NCI-H446 (cell line): ENCODE measurements at places on chromosomes 12 and 14.

DNA sequence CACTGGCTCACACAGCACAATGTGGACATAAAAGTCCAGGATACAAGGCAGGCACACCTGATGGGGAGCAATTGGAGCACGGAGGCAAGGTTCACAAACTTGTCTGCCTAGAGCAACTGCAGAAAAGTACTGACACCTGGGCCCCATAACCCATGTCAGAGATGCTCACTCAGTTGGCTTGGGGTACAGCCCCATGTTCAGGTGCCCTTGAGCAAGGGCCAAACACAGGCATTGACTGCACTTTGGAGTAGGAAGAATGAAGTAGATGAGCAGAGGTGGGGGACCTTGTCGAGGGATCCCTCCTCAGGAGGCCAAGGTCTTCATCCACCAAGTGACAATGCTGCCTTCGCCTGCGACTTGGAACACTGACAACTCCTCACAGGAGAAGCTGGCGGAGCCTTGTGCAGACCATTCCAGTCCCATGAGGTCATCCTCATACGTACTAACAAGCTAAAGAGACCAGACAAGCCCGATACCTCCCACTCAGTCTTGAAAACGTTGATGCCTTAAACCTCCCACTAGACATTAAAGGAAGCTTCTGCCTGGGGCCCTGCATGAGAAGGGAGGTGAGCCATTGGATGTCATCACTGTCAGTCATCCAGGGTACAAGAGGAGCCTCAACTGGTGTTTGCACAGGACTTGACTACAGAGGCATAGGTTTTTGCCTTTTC, 42.5 kb upstream of the C14orf180 start:
- DNase-seq: peak; percentile 79

GRCh38 chr12:40075458-40075857, 30.4 kb downstream of the SLC2A13 start:
- DNase-seq: no peak

GRCh38 chr12:108559007-108559655, 1.8 kb downstream of the SART3 start:
- DNase-seq: no peak

DNA sequence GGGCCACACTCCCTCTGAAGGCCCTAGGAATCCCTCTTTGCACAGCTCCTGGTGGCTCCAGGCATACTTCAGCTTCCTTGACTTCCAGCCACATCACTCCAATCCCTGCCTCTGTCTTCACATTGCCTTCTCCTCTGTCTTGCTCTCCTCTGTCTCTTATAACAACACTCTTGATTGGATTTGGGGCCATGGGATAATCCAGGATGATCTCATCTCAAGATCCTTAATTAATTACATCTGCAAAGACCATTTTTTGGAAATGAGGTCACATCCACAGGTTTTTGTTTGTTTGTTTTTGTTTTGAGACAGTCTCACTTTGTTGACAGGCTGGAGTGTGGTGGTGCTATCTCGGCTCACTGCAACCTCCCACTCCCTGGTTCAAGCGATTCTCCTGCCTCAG, 88.7 kb downstream of the TMTC1 start:
- DNase-seq: no peak

DNA sequence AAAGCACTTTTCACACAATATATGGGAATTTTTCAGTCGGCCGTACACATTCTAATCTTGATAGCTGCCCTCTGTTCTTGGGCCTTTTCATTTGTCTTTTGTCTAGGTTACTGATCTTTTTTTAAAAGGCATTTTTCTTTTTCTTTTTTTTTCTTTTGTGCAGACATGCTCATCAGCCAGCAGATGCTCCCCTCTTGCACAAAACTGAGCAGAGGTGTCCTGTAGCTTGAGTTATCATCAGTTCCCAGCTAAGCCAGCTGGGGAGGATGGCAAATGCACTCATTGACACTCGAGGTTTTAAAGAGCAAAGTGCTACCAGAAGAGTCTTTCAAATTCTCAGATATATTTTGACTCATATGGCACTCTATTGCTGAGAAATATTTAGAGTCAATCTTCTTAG, 913.9 kb upstream of the SEL1L start:
- DNase-seq: peak; percentile 15
